ENCODE measurements at places on chromosomes 2 and 18.

- DNase-seq, result peak; percentile 67
Measured at GRCh38 chr2:32947484-32948143, 861 bp downstream of the LTBP1 start.

DNA sequence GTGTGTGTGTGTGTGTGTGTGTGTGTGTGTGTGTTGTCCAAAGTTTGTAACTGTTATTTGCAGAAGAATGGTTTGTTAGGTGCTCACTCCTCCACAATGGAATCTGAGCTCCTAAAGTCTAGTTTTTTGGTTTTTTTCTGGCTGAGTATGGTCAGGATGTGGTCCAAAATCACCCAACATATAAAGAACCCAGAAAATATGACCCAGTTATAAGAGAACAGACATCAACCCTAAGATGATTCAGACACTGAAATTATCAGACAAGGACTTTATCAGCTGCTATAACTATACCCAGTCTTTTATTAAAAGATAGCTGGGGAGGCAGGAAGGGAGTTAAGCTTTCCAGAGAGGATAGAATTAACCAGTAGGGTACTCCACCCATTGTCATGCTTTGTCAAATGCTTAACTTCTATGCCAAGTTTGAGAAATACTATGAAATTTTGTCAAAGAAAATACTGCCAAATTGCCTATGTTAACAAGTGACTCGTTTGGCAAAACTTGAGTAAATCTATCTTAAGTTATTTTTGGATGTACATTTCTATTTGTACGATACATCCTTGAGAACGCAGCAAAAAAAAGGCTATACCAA, 57.5 kb downstream of the TANK start:
- no peak for DNase-seq

GRCh38 chr2:33907866-33908265, 308.8 kb upstream of the FAM98A start:
- DNase-seq, result no peak

DNA sequence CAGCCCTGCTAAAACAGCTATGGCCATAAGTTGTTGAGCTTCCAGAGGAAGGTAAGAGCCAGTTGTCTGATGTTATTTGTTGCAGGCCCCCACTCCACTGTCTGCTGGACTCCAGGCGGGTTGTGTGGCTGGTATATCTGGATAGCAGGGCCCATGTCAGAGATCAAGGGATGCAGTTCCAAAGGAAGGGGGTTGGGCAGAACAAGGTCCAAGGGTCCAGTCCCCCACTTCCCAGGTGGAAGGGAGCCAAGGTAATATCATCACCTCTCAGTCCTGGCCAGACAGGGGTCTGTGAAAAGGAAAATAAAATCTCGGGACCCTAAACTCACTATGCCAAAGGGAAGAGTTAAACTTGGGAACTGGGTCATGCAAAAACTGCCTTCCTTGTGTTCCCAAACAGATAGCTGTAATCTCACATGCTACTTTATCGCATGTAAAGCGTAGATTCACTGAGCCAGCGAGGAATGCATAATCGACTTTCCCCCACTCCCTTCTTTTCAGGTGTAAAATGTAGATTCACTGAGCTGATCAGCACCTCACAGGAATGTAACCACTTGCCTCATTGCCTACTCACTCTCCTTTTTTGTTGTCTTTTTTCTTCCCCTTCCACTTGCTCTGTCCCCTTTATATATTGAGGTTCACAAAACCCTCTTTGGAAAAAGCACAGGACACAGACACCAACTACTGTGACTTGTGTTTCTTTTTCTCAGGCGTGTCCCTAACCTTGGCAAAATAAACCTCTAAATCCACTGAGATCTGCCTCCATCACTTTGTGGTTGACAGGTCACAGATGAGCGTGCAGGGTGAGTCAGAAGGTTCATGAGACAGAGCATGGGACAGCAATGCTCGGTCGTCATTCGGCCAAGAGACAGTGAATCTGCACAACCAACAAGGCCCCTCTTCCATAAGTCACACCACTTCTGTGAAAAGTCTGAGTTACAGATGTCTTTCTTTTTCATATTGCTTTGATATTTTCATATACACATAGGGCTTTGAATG, 255.3 kb upstream of the SIX2 start:
- no peak for DNase-seq

- no peak for DNase-seq
Measured at GRCh38 chr2:218230882-218231281, 13.9 kb downstream of the ARPC2 start.

GRCh38 chr2:24730481-24730880, 62.7 kb downstream of the PTRHD1 start:
- DNase-seq, result no peak

DNA sequence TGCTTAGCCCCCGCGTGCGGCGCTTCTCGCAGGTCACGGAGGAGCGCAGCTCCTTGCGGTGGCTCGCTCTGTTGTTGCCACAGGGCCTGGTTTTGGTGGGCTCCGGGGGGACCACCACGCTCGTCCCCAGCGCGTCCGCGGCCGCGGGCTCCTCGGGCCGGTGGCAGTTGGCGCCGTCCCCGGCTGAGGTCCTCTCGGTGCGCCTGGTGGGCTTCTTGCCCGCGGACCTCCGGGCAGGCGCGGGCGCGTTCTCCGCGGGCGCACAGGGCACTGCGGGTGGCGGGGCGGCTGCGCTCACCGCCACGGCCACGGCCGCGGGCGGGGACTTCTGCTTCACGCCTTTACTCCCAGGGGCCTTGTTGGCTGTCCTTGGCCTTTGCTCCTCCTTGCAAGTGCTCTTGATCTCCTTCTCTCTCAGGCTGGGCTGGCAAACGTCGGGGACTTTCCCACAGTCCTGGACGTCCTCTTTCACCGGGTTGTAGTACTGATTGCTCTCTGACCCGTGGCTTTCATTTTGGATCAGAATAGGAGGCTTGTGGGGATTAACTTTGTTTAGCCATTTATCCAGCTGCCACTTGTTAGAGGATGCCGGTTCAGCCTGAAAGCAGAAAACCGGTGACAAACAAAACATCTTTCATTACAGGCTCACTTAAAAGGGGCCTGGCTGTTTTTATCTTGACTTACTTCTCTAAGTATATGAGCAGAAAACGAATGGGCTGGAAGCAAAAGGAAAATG, 104.0 kb upstream of the REV1 start:
- no peak for DNase-seq

DNA sequence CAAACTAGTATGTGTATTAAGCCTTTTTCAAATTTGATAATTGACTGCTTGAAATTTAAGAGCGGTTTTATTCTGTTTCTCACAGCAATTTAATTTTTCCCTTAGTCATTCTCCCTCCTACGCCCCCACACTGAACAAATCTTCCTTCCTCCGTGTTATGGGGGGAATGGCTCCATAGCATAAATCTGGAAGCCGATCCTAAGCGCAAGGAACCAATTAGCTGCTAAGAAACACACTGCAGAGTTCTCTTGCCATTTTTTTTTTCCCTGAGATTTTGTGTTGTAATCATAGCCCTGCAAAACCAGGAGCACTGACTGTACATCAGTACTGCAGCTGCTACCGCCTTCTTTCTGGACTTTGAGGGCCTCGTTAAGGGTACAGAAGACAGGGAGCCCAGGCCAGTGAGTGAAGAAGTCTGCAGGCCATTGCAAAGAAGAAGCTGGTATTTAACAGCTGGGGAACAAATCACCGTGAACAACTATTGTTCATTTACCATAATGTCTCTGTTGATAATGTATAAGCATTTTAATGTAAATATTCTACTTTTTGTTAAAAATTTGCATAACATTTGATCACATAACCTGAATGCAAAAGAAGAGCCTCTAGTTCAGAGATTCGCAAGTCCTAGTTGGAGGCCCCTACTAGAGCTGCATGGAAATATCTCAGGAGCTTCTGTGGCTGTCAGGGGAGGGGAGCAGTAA, 264.0 kb downstream of the LRATD1 start:
- no peak for DNase-seq

GRCh38 chr2:72895154-72895553, 7.9 kb downstream of the SPR start:
- no peak for DNase-seq

GRCh38 chr18:42187611-42188380, 232.8 kb downstream of the PIK3C3 start:
- DNase-seq, result no peak

DNA sequence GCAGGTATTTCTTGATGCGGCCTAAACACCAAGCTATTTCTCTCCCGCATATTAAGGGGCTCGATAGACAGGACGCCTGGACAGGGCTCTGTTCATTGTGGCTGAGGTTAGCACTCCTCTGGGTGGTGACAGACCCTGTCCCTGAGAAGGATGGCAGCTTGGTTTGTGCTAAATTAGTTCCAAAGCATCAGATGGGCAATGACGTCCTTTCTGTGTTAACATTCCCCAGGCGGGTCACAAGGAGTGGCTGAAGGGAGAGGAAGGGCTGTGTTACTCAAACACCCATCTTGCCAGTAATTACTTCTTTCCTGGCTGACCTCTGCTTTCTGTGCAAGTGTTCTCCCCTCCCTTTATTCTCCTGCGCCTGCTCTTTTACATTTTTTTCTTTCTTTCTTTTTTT, 75.0 kb downstream of the TMEM247 start:
- DNase-seq, result no peak

- DNase-seq, result peak; percentile 62
Measured at GRCh38 chr2:202104286-202104870, 31.3 kb downstream of the KIAA2012 start.

DNA sequence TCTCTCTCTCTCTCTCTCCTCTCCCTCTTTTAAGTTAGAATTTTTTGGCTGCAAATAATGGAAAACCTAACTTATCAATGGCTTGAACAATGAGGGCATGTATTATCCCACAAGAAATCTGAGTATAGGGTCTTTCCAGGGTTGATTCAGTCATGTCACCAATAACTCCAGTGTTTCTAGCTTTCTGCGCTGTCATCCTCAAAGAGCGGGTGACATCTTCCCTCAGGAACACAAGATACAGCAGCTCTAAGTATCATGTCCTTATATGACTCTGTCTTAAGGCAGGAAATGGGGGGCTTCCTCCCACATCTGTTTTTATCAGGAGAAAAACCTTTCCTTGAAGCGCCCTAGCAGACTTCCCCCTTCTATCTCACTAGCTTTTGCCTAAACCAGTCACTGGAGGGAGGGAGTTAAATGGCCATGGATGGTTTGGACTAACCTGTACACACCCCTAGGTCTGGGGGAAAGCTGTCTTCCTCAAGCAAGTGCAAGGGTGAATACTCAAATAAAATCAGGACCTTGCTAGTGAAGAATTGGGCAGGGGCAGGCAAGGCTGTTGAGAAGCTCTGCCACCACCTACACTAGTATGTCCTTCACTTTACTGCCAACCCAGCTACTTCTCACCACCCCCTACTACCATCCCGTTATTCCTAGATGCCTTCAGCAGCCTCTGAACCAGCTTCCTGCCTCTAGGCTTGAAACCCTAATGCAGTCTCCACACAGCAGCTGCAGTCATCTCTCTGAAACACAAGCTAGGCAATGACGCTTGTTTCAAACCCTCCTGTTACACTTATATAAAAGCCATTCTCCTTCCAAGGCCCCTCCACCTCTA, 7.5 kb upstream of the TUBA4A start:
- no peak for DNase-seq

DNA sequence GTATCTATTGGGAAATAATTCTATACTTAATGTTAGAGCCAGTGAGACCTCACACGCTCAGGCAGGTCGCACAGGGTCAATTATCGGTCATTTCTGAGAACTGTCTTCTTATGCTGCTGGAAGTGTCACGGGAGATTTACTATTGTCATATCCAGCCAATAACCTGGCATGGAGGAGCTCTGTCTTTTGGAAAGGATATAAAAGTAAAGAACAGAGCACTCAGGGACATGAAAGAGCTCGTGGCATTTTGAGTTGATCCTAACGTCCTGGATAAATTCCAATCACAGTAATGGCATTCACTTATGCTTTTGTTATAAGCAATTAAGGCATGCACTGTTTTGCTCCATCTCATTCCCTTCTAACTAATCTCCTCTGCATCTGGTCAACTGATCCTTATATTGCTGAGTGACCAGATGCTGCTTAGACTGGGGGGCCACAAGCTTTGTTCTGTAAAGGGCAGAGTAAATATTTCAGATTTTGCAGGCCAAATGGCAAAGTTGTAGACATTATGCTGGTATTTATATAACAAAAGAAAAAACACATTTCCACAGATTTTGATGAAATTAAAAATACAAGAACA, 453.5 kb upstream of the SMIM21 start:
- no peak for DNase-seq

GRCh38 chr2:57549642-57550102, 496.9 kb upstream of the VRK2 start:
- DNase-seq, result no peak

DNA sequence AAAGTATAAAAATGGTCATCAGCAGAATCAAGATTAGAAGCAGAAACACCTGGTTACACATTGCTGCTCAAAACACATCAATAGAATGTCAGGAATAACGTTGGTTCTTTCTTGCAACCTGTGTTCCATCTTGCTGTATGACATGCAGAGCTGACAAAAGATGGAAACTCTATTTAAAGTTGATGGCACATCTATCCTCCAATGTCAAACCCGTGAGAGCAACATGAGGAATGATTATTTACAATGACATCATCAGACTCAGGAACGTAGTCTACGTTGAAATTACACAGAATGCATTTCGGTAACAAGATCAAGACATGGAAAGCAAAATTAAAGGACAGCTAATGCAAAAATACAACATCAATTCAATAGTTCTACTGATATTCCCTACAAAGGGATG, 26.2 kb upstream of the TTN start:
- DNase-seq, result no peak

- no peak for DNase-seq
Measured at GRCh38 chr2:218065239-218066006, 3.6 kb upstream of the RUFY4 start.
